ENCODE measurements at places on chromosomes 6 and 20.
A peak's percentile ranks its signal among the peaks of the same experiment; 100 is the strongest.

- DNase-seq: no peak
These were observed 39.0 kb downstream of the STX11 start for GRCh38 chr6:144189351-144189750.

GRCh38 chr6:11392778-11393507 lies 144.6 kb upstream of the TMEM170B start:
- no peak for DNase-seq

DNA sequence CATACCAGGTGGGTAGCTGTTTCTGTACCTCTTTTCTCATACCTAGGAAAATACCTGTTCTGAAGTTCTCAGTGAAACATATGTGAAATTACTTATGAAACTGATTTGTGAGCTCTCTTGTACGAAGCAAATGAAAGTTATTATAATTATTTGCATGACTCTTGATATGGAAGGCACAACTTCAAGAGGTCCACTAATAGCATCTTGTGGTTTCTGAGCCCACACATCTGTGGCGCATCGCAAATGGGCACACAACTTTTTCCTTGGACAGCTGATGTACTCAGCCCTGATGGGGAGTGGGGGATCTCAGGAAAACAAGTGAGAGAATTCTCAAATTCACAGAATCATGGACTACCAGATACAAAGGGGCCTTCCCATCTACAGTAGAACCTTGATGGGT lies 432.3 kb downstream of the CD83 start:
- no peak for DNase-seq

DNA sequence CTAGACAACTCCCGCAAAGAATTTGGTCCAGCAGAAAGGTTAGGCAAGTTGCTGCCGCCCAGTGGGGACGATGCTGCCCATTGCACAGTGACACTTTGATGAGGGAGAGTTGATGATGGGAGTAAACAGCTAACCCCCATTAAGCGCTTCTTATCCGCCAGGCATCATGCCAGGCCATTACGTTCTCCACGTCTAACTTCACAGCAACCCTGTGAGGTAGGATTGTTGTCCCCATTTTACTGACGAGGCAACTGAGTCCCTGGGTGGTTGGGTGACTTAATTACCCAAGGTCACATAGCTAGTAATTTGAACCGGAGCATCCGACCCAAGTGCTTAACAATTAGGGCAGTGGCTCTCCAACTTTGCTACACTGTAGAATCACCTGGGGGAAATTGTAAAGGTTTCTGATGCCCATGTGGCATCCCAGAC lies 738 bp downstream of the RALGAPB start:
- DNase-seq: no peak

DNA sequence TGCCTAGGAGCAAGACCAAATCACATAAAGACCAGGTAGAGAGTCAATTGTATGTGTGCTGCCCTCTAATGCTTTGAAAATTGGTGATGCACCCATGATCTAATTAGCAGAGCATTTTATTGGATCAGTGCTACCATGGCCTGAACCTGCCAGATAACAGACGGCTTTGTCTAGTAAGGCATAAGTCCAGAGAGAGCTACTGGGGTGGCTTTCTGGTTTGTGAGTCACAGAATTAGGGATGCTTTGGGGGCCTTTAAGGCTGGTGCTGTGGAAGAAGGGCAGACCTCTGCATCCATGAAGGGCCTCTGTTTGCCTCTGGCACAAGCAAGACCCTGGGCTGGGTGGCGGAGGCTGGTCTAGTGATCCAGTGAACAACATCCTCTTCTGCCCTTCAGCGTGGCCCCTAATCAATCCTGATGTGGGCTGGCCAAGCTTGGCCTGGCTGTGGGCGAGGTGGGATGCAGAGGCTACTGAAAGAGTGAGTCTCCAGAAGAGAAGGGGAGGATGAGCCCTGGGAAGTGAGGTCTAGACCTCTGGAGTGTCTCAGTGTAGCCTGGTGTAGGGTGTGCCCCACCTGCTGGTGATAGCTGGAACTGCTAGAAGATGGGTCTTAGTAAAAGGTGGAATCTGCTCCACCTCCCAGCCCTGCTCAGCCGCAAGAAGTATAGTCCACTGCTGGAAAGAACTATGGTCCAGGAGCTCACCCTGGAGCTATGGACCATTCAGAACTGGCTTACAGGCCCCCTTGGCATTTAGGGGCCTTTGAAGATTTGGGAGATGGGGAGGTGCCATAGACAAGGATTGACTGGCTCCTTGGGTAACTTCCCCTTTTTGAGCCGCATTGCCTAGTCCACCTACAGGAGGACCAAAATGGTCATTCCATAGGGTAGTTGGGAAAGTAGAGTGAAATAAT lies 36.7 kb upstream of the AAR2 start:
- peak; percentile 72 for DNase-seq

GRCh38 chr6:56902641-56903464 lies 52.1 kb upstream of the BEND6 start:
- no peak for DNase-seq

DNA sequence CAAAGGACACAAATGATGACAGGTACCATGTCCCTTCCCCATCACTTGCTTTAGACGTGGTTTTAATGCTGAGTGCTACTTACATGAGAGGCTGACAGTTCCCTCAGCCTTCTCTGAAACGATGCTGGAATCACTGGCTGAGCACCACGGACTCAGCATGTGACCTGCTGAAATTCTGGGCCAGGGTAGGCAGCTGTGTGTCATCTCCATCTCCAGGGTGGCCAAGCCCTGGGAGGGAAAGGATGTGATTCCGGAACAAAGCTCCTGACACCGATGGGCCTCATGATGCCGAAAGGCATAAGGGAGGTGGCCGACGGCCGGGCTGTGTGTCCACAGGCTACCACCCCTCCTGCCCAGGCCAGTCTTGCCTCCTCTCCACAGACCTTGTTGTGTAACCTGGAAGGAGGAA lies 184.3 kb upstream of the CST7 start:
- no peak for DNase-seq

GRCh38 chr6:33860706-33861474 lies 57.1 kb upstream of the MLN start:
- peak; percentile 8 for DNase-seq

DNA sequence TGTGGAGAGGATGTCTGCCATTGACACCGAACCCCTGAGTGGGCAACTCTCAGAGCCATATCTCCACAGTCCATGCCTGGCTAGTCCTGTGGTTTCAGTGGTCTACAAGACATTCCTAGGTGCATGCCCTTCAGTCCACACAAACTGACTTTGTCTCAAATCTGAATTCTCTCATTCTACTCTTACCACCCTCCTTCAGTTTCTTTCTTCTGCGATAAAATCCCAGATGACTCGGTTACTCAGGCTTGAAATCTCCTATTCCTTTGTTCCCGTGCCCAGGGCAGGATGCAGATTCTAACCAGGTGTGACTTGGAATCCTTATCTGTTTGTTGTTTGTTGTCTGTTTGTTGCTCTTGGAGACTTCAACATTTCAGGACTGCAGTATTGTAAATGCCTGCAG lies 9.3 kb downstream of the CDS2 start:
- no peak for DNase-seq

- no peak for DNase-seq
These were observed 146.1 kb downstream of the TTLL2 start for GRCh38 chr6:167470836-167471547.

- DNase-seq: no peak
These were observed 16.6 kb downstream of the DSE start for GRCh38 chr6:116387374-116387773.

GRCh38 chr20:22575087-22575721 lies 9.2 kb downstream of the FOXA2 start:
- DNase-seq: no peak

DNA sequence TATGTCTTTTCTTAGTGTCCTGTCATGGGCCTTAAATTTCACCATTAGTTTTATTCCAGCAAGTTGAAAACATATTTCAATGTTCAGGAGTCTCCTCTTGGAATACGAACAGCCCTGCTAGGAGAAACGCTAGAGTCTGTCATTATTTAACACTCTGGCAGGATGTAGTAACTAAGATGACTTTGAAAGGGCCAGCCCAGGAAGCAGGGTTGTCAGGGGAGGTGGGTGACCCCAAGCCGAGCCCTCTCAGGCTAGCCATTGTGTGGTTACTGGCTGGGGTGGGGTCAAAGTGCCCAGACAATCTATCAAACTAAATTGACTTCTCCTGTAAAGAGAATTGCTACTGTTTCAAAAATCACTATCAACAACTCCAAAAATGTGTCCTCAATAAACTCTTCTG lies 67.8 kb downstream of the LY86 start:
- DNase-seq: no peak

DNA sequence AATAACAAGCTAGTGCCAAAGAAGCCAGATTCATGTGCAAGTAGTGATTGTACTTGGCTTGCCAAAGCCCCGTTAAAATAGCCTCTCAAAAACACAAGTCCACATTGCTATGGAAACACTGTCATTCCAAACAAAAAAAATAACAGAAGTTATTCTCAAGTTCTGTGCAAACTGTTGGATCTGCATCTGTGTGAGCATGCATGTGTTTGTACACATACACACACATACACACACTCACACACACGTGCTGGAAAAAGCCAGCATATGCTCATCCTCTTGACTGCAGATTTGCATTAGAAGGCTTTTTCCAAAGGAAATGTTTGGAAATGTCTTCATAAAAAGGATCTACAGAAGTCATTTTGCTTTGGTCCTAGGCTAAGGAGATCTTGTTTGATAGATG lies 13.4 kb upstream of the CBLN4 start:
- DNase-seq: no peak

- DNase-seq: no peak
These were observed 54.4 kb downstream of the SNRNP48 start for GRCh38 chr6:7644417-7644816.

GRCh38 chr6:113318575-113318917 lies 538.6 kb upstream of the MARCKS start:
- no peak for DNase-seq

DNA sequence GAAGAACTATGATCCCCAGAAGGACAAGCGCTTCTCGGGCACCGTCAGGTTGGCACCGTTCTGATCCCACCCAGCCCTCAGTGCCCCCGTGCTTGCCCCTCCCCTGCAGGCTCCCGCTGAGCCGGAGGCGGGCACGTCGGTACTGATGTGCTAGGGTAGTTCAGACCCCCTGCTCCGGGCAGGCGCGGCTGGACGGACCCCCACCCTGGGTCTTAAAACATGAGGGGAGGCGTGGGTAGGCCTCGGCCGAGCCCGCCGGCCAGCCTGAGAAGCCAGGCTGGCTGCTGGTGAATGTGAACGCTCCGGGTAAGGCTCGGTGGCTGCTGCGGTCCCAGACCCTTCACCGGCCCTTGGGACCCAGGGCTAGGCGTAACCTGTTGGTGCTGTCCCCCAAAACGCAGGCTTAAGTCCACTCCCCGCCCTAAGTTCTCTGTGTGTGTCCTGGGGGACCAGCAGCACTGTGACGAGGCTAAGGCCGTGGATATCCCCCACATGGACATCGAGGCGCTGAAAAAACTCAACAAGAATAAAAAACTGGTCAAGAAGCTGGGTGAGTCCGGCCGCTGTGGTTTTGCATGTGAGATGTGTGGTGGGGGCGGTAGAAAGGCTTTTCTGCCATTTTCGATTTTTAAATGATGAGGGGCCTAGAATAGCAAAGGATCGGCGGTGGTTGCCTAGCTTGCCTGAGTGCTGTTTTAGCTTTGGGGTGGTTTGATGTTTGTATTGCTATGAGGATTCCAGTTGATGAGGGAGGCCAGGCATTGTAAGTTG lies 964 bp downstream of the RPL10A start:
- DNase-seq: no peak

DNA sequence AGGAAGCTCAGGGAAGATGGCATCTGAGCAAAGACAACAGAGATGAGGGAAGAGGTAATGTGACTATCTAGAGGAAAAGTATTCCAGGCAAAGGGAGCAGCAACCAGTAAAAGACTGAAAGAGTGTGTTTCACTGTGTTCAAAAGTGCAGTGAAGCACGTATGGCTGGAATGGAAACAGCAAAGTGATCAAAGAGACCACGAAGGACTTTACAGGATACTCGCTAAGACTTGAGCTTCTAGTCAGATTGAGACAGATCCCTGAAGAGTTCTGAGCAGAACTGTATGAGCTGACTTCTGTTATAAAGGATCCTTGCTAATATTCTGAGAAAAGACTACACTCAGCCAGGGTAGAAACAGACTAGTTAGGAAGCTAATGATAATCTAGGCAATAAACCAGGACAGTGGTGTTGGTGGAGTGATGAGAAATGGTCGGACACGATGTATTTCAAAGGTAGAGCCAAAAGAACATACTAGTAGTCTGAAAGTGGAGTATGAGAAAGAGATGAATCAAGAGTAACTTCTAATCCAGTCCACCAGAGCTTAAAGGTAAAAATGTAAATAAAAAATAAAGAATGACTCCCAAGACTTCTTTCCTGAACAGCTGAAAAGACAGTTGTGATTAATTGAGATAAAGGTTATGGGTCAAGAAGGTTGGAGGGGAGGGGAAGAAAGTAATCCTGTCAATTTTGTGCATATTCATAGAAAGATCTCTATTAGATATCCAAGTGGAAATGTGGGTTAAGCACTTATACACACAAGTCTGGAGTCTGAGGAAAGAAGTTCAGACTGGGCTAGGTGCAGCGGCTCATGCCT lies 14.2 kb downstream of the SEC63 start:
- DNase-seq: no peak

DNA sequence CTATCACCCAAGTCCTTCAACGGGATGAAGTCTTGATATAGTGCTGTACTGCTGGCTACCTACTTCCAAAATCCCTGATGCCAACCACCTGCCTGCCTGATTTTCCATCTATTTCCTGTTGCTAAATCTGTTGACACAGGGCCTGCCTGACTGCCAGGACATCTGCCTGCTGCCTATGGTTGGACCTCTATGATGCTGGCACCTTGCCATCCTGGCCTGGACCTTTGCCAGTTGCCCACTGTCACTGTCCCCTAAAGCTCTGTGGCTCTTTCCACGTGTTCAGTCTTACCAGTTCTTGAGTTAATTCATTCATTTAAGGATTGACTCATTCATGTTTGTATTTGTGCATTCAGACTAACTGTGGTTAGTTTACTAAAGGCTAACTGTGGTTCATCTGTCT lies 9.2 kb upstream of the RGS17 start:
- DNase-seq: no peak

DNA sequence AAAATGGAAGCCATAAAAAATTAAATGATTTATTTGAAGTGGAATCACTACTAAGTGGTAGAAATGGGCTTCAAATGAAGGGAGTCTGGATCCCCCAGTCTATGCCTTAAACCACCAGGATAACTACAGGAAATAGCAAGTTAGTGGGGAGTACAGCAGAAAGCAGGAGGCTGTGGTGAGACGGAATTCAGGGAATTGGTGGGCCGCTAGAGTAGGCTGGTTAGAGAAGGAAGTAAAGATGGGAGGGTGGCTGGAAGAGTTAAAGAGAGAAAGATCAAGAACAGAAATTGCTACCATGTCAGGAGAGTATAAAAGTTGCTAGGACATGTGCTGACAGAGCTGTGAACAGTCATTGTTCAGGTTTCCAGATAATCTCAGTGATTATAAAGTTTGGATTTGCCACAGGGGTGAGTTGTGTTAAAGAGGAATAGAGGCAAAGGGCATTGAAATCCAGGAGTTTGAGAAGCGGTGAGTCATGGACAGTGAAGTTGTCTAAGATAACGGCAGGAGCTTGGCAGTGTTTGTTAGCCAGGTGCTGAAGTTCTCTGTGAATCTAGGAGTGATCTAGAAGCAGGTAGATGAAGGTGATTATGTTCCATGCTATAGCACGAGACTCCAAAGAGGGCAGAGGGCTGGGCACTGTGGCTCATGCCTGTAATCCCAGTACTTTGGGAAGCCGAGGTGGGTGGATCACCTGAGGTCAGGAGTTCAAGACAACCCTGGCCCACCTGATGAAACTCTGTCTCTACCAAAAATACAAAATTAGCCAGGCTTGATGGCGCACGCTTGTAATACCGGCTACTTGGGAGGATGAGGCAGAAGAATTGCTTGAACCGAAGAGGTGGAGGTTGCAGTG lies 13.7 kb upstream of the HINT3 start:
- DNase-seq: no peak
